ENCODE measurements at places on chromosomes 6 and 20. TPM values are rescaled to one million over a fixed set of nuclear protein-coding genes. Genes with fewer than 3 reads are reported as not detected.

DNA sequence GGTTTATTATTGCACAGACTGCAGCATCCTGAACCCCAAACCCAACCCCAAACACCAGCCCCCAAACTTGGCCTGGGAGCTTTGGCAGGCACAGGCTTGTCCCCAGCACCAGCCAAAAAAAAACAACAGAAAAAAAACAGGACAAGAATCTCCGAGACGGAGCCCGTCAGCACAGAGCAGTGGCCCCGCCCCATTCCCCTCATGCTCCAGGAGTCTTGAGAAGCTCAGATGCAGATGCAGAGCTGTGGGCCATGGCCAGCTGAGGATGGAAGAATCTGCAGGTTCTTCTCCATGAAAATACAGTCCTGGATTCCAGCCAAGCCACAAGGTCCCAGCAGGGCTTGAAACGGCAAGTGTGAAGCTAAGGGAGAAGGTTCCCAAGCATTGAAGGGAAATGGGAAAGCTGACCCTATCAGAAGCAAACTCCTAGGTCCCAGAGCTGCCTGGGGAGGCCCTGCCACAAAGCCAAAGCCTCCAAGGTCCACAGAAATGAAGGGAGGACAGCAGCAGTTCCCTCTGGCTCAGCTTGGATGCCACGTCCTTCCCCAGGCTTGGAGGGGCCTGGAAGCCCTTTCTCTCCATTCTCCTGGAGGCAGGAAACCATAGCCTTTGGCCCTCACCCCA is 75.2 kb downstream of the JPH2 start:
- no peak overlapping the region for H3K4me3 ChIP-seq
- no peak for DNase-seq
- peak overlapping the region; percentile 16 for H3K27ac ChIP-seq
- H3K4me1 ChIP-seq: peaks cover 34% of the 10 kb centered on the region
- H3K36me3 ChIP-seq: no peaks in the 10 kb centered on the region

The SYCP2L gene
- 0.33 TPM for total RNA-seq

DNA sequence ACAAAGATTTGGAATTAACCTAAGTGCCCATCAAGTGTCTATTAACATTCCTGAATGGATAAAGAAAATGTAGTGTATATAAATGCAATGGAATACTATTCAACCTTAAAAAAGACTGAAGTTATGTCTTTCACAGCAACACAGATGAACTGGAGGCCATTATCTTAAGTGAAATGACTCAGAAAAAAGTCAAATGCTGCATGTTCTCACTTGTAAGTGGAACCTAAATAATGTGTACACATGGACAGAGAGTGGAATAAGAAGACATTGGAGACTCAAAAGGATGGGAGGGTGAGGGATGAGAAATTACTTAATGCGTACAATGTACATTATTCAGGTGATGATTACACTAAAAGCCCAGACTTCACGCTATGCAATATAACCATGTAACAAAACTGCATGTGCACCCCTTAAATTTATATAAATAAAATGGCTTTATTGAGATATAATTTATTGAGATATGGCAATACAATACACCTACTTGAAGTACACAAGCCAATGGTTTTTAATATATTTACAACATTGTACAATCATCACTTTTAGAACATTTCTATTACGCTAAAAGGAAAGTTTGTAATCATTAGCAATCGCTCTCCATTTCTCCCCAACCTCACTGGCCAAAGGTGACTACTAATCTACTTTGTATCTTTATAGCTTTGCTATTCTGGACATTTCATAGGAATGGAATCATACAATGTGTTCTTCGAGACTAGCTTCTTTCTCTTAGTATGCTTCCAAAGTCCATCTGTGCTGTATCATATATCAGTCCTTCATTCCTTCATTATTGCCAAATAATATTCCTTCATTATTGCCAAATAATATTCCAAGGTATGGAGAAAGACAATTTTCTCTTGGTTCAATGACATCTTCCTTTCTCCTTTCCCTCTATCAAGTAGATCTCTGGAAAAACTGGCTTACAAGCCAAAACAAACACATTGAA is 5.8 kb downstream of the STX7 start:
- peaks cover 81% of the 10 kb centered on the region for H3K4me1 ChIP-seq
- no peaks in the 10 kb centered on the region for H3K27me3 ChIP-seq
- no peak overlapping the region for H3K27ac ChIP-seq
- H3K4me3 ChIP-seq: no peak overlapping the region
- DNase-seq: no peak

DNA sequence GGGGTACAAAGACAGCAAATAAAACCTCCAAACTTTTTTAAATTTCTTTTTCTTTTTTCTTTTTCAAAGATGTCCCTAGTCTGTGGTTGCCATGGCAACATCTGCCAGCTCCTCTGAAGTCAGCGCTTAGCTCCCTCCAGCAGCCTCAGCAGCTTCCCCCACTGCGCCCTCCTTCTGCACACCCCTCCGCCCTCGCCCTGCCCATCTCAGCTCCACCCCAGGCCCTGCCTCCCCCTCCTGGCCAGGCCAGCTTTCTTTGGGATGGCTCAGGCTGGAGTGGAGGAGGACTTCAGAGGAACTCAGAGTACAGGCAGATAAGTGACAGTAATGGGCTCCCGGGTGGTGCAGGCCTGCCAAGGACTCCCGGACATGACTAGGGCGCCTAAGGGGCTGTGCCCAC is 104.6 kb downstream of the LRFN2 start:
- DNase-seq: no peak
- H3K27me3 ChIP-seq: peaks cover 98% of the 10 kb centered on the region
- H3K4me1 ChIP-seq: no peaks in the 10 kb centered on the region
- H3K36me3 ChIP-seq: no peaks in the 10 kb centered on the region
- H3K4me3 ChIP-seq: no peak overlapping the region
- H3K27ac ChIP-seq: no peak overlapping the region

DNA sequence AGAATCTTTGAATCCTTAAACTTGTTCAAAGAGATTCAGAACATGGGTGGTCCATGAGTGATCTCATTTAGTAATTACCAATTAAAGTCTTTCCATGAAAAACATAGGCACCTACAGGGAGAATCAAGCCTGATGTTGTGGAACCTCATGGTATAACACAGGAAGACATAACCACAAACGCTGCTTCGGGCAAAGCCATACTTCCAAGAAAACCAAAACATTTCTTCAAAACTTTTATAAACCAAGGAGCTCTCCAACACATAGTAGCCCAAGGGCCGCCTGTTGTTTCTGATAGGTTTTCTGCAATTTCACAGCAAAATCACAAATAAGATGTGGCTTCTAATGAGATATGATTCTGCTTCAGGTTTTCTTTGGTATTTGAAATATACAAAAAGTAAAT is 2.5 kb downstream of the CHD6 start:
- H3K4me3 ChIP-seq: no peak overlapping the region
- H3K27ac ChIP-seq: no peak overlapping the region
- H3K4me1 ChIP-seq: peaks cover 63% of the 10 kb centered on the region
- no peak for DNase-seq
- H3K36me3 ChIP-seq: no peaks in the 10 kb centered on the region

GRCh38 chr6:43490523-43490939 is 13.2 kb downstream of the TJAP1 start:
- no peak overlapping the region for H3K4me3 ChIP-seq
- H3K4me1 ChIP-seq: peaks cover 8% of the 10 kb centered on the region
- H3K27me3 ChIP-seq: no peaks in the 10 kb centered on the region
- no peak overlapping the region for H3K27ac ChIP-seq

GRCh38 chr6:40909811-40910210 is 129.2 kb downstream of the UNC5CL start:
- DNase-seq: no peak
- H3K4me3 ChIP-seq: no peak overlapping the region
- H3K27me3 ChIP-seq: no peaks in the 10 kb centered on the region

- no peaks in the 10 kb centered on the region for H3K27me3 ChIP-seq
- DNase-seq: no peak
Observed at GRCh38 chr6:43983632-43984031, 143.6 kb downstream of the MRPL14 start.

GRCh38 chr6:43436577-43437282 is 9.4 kb downstream of the ABCC10 start:
- peak overlapping the region; percentile 44 for H3K27ac ChIP-seq
- no peak for DNase-seq
- H3K36me3 ChIP-seq: peaks cover 41% of the 10 kb centered on the region
- H3K4me1 ChIP-seq: peaks cover 40% of the 10 kb centered on the region
- H3K27me3 ChIP-seq: no peaks in the 10 kb centered on the region

DNA sequence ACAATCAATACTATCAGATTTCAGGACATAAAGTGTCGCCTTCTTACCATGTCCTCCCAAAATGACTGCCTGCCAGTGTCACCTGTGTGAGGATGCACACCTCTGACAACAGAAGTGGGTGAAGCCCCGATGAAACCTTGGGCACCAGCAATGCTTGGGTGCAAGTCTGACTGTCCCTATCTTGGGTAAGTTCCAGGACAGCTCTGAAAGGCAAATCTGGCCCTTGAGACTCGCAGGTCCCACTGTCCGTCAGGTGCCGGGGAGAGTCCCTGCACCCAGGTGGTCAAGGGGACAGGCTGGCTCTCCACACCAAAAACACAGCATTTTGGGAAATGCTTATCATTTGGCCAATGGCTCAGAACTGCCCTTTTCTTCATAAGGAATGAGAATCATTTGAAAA is 43.3 kb downstream of the EZR start:
- H3K27ac ChIP-seq: no peak overlapping the region
- no peak for DNase-seq
- H3K36me3 ChIP-seq: peaks cover 93% of the 10 kb centered on the region
- peaks cover 54% of the 10 kb centered on the region for H3K4me1 ChIP-seq
- H3K4me3 ChIP-seq: no peak overlapping the region
- no peaks in the 10 kb centered on the region for H3K27me3 ChIP-seq

DNA sequence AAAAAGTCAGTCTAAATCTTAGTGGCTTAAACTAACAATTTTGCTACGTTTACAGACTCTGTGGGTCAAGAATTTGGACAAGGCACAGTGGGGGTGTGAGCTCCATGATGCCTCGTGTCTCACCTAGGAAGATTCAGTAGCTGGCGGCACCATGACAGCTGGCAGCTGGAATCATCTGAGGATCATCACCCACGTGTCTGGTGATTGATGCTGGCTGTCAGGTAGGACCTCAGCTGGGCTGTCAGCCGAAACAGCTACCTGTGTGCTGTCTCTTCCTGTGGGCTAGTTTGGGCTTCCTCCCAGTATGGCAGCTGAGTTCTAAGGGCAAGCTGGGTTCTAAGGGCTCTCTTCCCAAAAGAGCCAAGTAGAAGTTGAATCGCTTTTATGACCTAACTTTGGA is 26.4 kb upstream of the DLGAP4 start:
- H3K36me3 ChIP-seq: no peaks in the 10 kb centered on the region
- no peak overlapping the region for H3K4me3 ChIP-seq
- DNase-seq: no peak
- H3K27me3 ChIP-seq: peaks cover 90% of the 10 kb centered on the region
- H3K4me1 ChIP-seq: no peaks in the 10 kb centered on the region
- no peak overlapping the region for H3K27ac ChIP-seq

GRCh38 chr6:119407156-119407555 is 57.6 kb upstream of the MAN1A1 start:
- H3K36me3 ChIP-seq: no peaks in the 10 kb centered on the region
- no peak overlapping the region for H3K4me3 ChIP-seq
- DNase-seq: no peak

- peak; percentile 65 for DNase-seq
- H3K27ac ChIP-seq: peak overlapping the region; percentile 93
- H3K4me3 ChIP-seq: peak overlapping the region; percentile 85
- H3K27me3 ChIP-seq: no peaks in the 10 kb centered on the region
- no peaks in the 10 kb centered on the region for H3K36me3 ChIP-seq
- H3K4me1 ChIP-seq: peaks cover 56% of the 10 kb centered on the region
Observed at GRCh38 chr6:21594416-21595281, 1.1 kb downstream of the SOX4 start.

DNA sequence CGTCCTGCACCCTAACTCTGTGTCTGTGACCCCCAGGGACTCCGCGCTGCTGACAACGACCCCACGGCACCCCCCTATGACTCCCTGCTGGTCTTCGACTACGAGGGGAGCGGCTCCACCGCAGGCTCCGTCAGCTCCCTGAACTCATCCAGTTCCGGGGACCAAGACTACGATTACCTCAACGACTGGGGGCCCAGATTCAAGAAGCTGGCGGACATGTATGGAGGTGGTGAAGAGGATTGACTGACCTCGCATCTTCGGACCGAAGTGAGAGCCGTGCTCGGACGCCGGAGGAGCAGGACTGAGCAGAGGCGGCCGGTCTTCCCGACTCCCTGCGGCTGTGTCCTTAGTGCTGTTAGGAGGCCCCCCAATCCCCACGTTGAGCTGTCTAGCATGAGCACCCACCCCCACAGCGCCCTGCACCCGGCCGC is 129.0 kb downstream of the TAF4 start:
- no peak overlapping the region for H3K4me3 ChIP-seq
- H3K27me3 ChIP-seq: peaks cover 54% of the 10 kb centered on the region
- DNase-seq: peak; percentile 3
- no peaks in the 10 kb centered on the region for H3K4me1 ChIP-seq

DNA sequence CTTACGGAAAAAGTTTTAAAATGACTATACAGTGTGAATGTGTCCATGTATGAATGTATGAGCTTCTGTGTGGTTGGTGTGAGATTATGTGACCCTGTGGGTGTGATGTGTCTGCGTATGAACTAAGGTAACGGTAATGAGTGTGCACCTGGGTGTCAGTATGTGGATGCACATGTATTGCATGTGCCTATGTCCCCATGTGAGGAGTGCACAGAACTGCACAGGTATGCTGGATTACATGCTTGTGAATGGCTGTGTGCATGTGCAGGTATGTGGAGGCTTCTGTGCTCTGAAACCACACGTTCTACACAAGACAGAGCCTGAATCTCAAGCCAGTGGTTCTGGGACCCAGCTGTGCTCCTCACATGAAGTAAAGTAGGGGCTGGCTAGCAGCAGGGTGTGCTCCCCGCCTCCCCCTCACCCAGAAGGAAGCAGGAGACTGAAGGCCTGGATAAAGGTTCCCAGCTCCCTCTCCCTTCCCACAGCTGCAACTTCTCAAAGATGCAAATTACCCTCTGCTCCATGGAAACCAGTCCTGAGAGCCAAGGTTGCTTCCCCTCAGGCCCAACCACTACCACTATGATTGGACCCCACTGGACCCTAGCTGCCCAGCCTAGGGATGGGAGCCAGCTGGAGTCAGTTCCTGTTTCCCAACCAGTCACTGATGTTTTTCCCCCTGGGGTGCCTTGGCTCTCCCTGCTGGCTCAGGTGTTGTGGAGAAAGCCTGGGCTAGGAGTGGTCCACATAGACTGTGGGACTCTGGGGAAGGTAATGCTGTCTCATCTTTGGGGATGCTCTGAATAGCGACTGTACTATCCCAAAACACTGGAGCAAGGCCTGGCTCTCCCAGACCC is 24.8 kb upstream of the SPDEF start:
- no peaks in the 10 kb centered on the region for H3K36me3 ChIP-seq
- peaks cover 16% of the 10 kb centered on the region for H3K4me1 ChIP-seq
- no peak for DNase-seq
- no peaks in the 10 kb centered on the region for H3K27me3 ChIP-seq
- H3K4me3 ChIP-seq: no peak overlapping the region
- H3K27ac ChIP-seq: no peak overlapping the region

All from left ventricle myocardium inferior (tissue), 1 donor.